ENCODE measurements at places on chromosomes 5 and 9.

DNA sequence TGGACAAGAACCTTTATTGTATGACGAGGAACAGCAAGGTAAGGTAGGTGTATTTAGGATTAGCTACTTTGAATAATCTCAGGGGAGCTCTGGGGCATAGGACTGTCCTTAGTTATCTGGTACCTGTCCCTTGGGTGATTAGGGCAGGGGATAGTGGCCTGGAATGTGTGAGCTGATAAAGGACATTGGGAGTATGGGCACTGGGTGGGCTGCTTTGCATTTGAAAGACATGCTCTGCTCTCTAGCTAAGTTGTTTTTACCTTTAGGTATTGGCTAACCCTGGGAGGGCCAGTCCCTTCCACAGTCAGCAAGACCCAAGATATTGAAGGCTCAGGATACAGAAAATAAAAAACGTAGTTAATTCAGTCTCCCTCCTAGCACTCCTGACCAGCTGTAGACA is 282.8 kb upstream of the C9orf72 start:
- DNase-seq = no peak

DNA sequence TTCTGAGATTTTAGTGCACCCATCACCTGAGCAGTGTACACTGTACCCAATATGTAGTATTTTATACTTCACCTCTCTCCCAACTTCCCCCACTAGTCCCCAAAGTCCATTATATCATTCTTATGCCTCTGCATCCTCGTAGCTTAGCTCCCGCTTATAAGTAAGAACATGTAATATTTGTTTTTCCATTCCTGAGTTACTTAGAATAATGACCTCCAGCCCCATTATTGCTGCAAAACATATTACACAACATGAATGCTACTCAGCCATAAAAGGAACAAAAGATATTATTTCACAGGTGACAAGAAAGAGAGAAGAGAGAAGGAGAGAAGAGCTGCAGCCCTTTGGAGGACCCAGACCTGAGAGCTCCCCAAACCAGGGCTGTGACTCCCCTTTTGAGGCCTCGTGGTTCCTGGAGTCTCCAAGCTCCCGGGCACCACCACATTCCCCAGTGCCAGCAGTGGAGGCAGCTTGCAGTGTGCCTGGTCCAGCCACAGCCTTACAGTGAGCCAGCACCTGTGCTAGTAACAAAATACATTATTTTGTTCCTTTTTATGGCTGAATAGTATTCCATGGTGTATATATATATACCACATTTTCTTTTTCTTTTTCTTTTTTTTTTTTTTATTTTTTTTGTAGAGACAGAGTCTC is 194.5 kb upstream of the DAB2 start:
- no peak for DNase-seq

GRCh38 chr9:97803167-97804058 is 49.6 kb upstream of the FOXE1 start:
- DNase-seq = peak; percentile 72

DNA sequence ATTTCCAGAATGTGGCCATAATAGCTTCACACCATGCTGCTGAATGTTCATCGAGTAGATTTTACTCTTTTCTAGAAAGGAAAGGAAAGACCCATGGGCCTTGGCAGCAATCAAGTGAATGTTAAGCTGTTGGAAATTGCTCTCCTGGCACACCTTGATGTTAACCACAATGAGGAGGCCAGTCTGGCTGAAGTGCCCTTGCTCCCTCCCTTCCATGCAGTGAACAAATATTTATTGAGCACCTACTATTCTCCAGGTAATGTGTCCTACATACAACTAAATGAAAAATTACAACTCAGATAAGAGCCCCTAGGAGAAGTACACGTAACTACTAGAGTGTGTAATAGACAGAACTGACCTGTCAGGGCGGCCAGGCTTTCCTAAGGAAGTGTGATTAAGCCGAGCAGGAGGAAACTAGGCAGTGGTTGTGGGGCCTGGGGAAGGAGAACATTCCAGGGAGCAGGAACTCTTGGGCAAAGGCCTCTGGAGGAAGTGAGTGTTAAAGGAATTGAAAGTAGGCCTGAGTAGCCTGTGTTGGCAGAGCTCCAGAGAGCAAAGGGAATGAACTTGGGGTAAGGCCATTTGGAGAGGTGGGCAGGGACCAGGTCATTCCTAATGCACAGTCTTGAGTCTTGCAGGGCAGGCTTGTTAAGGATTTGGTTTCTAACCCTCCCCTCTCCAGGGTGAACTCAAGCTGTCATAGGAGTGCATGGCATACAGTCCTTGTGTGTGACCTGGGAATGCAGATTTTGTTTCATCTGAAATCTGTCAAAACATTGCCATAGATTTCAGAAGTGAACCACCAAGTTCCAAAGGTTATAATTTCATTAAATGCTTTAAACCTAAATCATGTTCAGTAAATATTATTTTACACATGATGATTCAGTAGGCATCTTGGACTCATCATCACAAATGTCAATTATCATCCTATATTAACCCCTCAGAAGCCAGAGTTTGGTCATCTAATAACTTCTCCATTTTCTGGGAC is 9.0 kb upstream of the ZSWIM6 start:
- no peak for DNase-seq

GRCh38 chr9:18985464-18985951 is 47.5 kb downstream of the SAXO1 start:
- DNase-seq = no peak

GRCh38 chr5:64853777-64854176 is 85.0 kb downstream of the CWC27 start:
- DNase-seq = no peak

DNA sequence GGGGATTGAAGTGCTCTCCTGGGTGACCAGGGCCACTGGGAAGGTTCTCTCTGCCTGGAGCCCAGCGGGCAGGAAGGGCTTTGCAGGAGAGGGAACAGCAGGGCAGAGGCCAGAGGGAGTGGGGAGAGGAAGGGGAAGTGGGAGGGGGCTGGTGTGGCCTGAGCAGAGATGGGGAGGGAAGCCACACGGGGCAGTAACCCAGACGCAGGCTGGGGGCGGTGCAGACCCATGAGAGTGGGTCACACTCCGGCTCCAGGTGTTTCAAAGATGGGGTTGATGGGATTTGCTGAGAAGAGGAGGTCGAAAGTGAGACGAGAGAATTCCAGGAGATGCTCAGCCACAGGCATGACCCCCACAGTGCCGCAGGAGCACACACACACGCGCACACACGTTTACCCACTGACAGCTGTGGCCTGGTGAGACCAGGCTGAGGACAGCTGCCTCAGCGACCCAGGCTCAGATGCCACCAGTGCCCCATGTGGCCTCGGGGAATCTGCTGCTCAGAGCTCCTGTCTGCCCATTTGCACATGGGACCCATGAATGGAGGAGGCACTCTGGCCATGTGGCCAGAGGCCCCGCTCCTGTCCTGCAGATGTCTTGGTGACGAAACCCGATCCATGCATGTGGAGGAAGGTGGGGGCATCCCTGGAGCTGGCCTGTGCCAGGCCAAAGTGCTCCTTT is 32.7 kb upstream of the FCN2 start:
- no peak for DNase-seq

- DNase-seq = no peak
These were observed 214.0 kb downstream of the PTTG1 start for GRCh38 chr5:160635663-160636062.

GRCh38 chr5:83453937-83454336 is 17.6 kb upstream of the VCAN start:
- no peak for DNase-seq

DNA sequence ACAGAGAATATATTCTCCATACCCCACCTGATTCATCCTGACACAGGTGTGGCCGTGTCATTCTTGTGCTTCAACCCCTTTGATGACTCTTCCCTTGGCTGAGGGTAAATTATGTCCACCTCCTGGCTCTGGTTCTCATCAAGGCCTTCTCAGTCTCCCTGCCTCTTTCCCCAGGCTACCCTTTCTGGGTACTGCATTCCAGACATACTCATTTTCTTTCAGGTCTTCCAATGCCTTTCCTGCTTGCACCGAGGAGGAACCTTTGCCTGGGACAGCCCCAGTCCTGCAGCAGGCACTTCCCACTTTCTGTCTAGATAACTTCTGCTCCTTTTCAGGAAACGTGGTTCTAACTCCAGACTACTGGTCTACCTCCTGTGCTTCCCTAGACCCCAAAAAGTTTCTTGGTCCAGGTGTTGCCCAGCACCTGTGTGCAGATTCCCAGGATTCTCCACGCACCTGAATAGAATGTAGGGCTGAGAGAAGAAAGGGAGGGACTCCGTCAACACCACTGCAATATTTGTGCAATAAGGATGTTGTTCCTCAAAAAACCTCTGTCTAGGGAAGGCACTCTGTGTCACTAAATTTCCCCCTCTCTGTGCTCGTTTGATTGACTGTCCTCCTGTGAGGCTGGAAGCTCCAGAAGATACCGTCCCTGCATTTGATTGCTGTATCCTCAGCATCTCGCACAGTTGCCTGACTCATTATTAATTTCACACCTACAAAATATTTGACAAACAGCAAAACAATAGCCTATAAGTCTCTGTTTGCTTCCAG is 255.4 kb upstream of the NFIL3 start:
- DNase-seq = no peak

DNA sequence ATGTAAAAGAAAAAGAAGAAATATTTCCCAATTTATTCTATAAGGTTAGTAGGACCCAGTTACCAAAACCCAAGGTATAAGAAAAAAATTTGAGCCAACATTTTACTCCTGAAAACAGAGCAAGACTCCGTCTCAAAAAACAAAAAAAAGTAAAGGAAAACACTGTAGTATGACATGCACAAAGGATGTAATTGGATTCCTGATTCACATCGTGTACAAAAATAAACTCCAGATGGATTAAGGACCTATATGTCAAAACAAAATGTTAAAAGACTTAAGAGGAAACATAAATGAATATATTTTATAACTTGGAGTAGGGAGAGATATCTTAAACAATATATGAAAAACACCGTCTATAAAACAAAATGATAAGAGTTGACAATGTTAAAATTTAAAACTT is 13.8 kb downstream of the PHYKPL start:
- DNase-seq = no peak

- DNase-seq = no peak
These were observed 85.8 kb upstream of the IL6ST start for GRCh38 chr5:56080375-56081052.

GRCh38 chr9:97993000-97993399 is 9.9 kb downstream of the ANP32B start:
- no peak for DNase-seq

DNA sequence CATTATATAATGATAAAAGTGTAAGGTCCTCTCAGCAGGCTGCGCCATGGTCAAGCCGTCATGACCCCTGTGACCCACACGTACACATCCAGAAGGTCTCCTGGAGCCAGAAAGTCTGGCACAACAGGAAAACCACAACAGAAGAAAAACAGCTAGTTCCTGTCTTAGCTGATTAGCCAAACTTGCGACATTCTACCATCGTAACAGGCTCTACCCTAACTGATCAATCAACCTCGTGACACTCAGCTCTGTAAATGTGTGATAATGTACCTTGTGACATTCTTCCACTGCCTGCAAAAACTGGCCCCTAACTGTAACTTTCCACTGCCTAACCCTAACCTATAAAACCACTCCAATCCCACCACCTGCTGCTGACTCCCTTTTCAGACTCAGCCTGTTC is 316.4 kb upstream of the TUSC1 start:
- DNase-seq = no peak

DNA sequence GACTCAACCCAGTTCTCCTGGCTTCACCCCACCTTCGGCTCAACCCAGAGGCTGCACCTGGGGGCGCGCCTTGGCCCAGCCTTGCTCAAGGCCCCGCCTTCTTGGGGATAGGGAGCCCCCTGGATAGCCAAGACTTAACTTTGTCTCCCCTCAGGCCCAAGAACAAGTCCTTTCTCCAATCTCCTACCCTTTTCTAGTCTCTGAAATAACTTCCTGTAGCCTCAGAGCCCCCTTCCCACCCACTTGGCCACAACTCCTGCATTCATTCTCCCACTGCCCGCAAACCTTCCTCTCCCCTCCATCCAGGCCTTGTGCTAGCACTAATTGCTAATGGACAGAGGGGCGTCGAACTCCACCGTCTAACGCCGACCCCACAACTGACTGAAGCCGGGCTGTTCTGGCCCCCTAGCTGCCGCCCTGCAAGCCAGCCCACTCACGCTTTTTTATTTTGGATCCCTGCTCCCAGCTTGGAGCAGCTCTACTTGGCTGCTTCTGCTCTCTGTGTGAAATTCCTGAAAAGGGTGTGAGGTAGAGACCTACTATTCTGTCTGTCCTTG is 579 bp upstream of the ASTN2 start:
- DNase-seq = no peak

- no peak for DNase-seq
These were observed 193.0 kb downstream of the PRR16 start for GRCh38 chr5:120657104-120657503.

- no peak for DNase-seq
These were observed 74.2 kb upstream of the TNFSF8 start for GRCh38 chr9:115004545-115004944.

GRCh38 chr5:74420220-74420619 is 220.3 kb downstream of the ENC1 start:
- DNase-seq = no peak

DNA sequence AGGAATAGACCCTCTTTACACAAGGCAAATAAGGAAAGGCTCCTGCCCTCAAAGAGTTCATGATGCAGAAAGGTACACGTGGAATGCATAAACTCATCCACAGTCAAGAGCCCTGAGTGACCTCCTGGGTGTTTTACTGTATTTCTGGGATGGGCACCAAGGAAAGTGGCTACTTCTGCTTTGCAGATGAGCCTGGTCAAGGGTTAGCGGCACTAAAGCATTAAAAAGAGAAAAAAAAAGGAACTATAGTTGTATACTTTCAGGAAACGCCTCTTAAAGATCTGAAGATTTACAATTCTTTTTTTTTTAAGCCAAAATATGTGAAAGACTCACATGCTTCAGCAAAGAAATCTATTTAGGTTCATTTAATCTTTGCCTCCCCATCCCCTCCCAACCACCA is 366.2 kb upstream of the PDE4D start:
- DNase-seq = no peak

GRCh38 chr5:158614951-158615350 is 484.8 kb downstream of the EBF1 start:
- no peak for DNase-seq
